ENCODE measurements at places on chromosomes 7 and 10. TPM values are rescaled to one million over a fixed set of nuclear protein-coding genes. Genes with fewer than 3 reads are reported as not detected.
A peak's percentile ranks its signal among the peaks of the same experiment; 100 is the strongest.

The SPDYE2 gene
- not detected for total RNA-seq

- DNase-seq = no peak
Observed at GRCh38 chr10:92268748-92269147, 22.1 kb downstream of the CPEB3 start.

GRCh38 chr7:94655126-94655847, 646 bp downstream of the SGCE start:
- peak; percentile 74 for DNase-seq

DNA sequence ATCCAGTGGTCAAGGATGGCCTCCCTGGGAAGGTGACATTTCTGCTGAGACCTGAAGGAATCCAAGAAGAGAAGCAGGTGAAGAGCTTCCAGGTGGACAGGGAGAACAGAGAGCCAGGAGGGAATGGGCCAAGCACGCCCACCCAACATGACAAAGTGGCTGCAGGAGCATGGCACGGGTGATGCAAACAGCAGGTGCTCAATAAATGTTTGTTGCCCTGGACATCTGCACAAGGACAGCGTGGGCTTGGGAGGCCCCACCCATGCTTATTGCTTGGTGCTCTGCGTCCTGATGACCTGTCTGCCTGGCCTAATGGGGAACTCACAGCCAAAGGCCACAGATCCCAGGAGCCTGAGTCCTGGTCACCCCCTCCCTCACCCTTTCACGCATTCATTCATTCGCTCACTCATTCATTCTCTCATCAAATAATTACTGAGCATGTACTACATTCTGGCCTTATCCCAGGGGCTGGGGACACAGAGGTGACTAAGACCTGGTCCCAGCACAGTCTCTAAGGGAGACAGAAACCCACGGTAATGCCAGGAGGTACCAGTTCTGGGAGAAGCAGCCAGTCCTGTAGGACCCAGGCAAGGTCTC, 13.1 kb downstream of the RHBDD2 start:
- no peak for DNase-seq

The PMPCB gene
- total RNA-seq = 83.4 TPM

The SRRM3 gene
- total RNA-seq = 0.36 TPM

- DNase-seq = peak; percentile 11
Observed at GRCh38 chr7:116952635-116953371, 498 bp upstream of the ST7 start.

DNA sequence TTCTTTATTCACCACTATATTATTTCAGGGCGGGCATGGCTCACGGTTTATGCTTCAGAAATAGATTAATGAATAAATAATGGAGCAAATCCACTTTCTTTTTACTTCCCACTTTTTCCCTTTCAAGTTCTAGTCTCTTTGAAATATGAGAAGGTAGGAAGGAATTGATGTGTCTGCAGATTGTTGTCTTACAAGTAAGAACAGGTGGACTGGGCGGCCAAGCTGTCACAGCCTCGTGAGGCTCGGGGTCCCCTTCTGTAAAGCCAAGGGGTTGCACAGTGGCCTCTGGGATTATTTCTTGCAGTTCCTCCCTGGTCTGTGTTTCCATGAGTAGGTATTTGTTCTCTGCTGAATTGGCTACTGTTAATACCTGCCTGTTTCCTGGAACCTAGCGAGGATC, 11.2 kb downstream of the VWA2 start:
- no peak for DNase-seq

The HGF gene
- total RNA-seq = 41.3 TPM

The MEIG1 gene
- total RNA-seq = 1.2 TPM

- peak; percentile 53 for DNase-seq
Observed at GRCh38 chr7:111607621-111608020, 45.3 kb upstream of the IMMP2L start.

GRCh38 chr7:47905076-47905920, 43.0 kb downstream of the PKD1L1 start:
- no peak for DNase-seq

DNA sequence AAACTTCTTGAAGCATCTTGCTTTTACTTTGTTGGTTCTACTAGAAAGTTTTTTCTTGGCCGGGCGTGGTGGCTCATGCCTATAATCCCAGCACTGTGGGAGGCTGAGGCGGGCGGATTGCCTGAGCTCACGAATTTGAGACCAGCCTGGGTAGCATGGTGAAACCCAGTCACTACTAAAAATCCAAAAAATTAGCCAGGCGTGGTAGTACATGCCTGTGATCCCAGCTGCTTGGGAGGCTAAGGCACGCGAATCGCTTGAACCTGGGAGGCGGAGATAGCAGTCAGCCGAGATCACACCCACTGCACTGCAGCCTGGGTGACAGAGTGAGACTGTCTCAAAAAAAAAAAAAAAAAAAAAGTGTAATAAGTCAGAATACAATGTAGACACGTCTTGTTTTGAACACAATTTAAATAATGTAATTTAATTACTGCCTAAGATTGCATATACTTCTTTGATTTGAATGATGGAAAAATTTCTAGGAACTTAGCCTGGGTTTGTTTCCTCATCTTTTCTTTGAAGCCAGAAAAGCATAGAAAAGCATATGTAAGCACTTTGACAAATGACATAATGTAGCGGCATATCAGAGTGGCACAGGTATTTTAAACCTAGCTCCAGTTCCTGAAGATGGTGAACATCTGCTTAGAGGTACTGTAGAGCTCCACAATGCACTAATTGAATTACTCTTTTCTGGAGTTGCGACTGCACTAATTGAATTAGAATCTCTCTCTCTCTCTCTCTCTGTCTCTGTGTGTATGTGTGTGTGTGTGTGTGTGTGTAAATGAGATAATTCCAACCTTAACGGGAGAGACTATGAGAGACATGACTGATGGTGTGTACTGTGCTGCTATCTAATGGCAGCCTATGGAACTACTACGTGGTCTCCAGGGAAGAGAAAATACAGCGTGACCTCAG, 87.8 kb downstream of the BTRC start:
- DNase-seq = no peak

GRCh38 chr7:139798892-139799291, 21.1 kb upstream of the HIPK2 start:
- no peak for DNase-seq

The NYAP1 gene
- under 0.01 TPM for total RNA-seq

The ADRA2A gene
- total RNA-seq = 0.29 TPM

- peak; percentile 52 for DNase-seq
Observed at GRCh38 chr7:158113321-158114025, 474.1 kb downstream of the PTPRN2 start.

DNA sequence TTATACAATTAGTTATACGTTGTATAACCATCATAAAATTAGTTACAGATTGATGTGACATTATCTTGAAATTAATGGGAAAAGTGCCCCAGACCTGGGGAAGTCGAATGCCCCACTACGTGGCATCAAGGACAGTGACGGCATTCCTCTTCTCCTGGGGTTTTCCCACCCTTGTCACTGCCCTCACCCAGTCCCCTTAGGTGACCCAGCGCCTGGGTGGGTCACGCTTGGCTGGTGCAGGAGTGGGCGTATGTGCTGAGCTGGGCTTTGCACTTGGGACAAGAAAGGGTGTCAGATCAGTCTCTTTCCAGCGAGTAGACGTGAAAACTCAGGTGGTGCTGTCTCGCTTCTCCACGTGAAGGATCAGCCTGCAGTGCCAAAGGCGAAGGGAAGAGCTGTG, 7.6 kb downstream of the FOXK1 start:
- no peak for DNase-seq

DNA sequence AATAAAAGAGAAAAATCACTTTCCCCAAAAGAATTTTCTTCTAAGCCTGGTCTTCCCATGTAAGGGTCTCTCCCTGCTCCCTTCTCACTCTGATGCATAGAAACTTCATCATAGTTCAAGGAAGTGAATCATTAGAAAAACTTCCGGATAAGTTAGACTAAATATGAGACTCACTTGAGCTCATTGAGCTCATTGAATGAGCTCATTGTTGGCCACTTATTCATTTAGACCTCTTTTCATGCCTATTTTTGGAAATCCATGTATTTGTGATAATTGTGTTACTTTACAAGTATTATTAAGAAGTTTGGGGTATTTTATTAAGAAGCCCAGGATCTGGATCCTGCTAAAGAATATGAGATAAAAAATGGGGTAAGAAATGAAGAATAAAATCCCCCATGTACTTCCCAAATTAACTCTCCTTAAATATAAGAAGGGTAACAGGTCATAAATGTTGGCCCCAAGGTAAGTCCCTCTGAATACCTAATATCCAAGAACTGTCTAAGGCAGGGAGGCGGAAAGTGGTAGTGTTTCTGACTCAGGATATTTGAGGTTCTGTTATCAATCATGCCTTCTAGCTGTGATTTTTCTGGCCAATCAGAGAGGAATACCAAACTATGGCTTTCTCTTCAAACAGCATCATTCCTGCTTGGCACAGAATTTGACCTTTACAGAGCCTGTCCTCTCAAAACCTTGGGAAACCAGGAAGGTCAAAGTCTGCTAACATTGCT, 236.5 kb upstream of the PTN start:
- DNase-seq = peak; percentile 49

DNA sequence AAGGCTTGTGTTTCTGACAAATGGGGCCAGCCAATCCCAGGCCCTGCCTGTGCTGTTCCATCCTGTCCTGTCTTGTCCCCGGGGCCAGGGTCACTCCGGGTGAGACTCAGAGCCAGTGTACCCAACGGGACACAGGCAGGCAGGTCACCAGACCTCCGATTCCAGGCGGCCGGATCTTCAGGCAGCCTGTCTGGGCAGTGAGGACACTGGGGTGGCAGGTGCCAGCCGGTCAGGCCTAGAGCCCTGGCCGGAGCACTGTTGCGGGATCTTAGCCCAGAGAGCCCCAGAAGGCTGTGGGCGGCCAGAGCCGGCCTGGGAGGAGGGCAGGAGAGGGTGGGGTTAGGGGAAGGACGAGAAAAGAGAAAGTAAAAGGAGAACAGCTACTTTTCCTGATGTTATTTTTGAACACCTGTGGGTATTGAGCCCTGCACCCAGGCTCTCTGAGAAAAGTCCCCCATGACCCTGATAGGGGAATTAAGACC, 134.3 kb upstream of the TNRC18 start:
- peak; percentile 94 for DNase-seq

DNA sequence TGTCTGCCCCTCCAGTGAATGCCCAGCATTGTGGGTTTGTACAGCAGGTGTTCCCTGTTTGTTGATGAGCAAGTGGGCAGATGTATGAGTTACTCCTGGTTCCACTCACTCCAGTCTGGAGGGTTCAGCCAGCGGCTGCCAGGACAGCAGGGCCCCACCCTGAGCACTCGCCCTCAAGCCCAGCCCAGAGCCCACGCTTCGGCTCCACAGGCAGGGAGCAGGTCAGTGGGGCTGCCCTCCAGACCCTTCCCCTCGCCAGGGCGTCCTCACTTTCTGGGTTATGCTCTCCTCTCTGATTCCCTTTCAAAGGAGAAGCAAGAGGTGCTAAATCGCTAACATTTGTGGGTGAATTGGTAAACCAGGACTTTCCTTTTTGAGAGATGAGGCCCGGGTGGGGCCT, 4.8 kb upstream of the VIPR2 start:
- no peak for DNase-seq

DNA sequence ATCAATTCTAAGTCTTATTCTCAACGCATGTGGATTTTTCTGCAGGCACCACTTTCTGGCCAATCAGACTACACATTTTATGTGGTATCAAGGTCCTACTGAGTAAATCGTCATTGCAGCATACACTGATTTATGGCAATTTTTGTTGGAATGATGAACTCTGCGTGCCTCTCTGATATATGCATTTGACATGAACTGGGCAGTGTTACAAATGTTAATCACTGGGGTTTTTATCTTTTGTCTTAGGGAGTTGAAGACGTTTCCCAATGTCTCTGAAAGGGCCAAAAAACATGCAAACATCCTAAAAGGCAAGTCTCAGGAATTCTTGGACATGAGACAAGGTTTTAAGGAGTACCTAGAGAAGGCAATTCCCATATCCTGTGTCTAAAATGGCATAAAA, 809.5 kb upstream of the CELF2 start:
- no peak for DNase-seq

DNA sequence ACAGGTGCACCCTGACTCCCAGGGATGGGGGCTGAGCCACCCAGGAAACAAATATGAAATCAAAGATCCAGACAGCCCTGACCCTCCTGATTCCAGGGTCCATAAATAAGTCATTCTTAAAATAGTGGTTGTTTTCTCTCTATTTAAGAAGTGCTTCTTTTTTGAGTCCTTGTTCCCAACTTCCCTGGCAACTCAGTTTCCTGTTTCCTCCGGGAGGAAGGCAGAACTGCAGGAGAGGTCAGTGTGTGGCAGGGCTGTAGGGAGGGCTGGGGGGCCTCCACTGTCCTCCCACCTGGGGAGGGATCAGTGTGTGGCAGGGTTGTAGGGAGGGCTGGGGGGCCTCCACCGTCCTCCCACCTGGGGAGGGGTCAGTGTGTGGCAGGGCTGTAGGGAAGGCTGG, 88.7 kb upstream of the PDGFA start:
- no peak for DNase-seq

The CLDN4 gene
- 0.59 TPM for total RNA-seq

The UPK3B gene
- 0.88 TPM for total RNA-seq

DNA sequence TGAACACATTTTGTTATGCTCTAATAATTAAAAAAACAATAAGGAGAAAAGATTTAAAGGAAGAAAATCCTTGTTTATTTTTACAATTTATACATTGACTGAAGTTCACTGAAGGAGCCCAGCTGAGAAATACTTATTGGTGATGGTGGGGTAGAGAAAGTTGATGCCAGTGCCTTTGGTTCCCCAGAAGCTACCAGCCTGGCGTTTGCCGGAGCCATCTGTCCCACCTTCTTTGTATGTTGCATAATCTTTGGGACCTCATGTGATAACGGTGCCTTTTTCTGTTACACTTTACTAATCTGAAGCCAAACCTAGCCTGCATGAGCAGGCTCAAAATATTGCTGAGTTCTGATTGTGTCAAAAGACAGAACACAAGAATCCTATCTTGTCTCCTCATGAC, 22.7 kb downstream of the ZNF365 start:
- DNase-seq = no peak

- no peak for DNase-seq
Observed at GRCh38 chr10:52083422-52083821, 230.7 kb upstream of the DKK1 start.

The TMEM196 gene
- total RNA-seq = not detected

GRCh38 chr10:77844713-77845445, 81.7 kb downstream of the DLG5 start:
- DNase-seq = peak; percentile 97

GRCh38 chr7:142174441-142174840, 62.9 kb downstream of the MGAM2 start:
- no peak for DNase-seq

The NFE2L3 gene
- 0.59 TPM for total RNA-seq

- no peak for DNase-seq
Observed at GRCh38 chr10:121835376-121835775, 92.5 kb downstream of the ATE1 start.

- peak; percentile 72 for DNase-seq
Observed at GRCh38 chr10:3867454-3868270, 82.7 kb upstream of the KLF6 start.

- DNase-seq = no peak
Observed at GRCh38 chr10:120794390-120794789, 56.8 kb upstream of the WDR11 start.

Data from osteoblast (primary cell).